Stimulated activated CD4-positive, alpha-beta T cell treated with anti-CD3 and anti-CD28 coated beads, Interleukin-1b, Interleukin-23, amount 100 ng/mL, for 24 hours (primary cell): ENCODE measurements at places on chromosomes 1 and 21.

DNA sequence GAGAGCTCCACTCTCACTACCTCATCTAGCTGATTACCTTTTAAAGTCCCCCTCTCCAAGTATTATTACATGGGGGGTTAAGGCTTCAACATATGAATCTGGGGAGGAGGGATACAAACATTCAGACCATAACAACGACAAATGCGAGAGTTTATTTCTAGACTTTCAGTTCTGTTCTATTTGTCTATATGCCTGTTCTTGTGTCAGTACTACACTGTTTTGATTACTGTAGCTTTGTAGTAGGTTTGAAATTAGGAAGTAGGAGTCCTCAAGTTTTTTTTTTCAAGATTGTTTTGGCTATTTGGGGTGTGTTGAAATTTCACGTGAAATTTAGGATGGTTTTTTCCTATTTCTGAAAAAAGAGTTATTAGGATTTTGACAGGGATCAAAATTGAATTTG is 16.3 kb downstream of the ZMYM4 start:
- DNase-seq = no peak

- DNase-seq = no peak
These were observed 147.0 kb upstream of the COA6 start for GRCh38 chr1:234226113-234226818.

DNA sequence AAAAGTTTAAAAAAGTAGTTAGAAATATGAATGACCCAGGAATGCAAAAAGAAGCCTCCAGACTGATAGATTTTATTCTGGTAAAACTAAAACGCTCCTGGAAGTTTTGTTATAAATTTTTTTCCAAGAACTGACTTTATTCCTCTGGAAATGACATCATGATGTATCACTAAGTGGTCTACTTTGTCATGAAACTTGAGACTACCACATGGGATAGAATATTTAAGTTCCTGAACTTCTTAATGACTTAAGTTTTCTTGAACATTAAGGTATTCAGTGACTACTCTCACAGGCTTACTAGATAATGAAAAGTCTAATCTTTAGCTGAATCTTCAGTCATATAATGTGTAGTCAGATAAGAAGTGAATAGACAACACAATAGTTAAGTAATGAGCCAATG is 842.2 kb downstream of the USP25 start:
- no peak for DNase-seq

DNA sequence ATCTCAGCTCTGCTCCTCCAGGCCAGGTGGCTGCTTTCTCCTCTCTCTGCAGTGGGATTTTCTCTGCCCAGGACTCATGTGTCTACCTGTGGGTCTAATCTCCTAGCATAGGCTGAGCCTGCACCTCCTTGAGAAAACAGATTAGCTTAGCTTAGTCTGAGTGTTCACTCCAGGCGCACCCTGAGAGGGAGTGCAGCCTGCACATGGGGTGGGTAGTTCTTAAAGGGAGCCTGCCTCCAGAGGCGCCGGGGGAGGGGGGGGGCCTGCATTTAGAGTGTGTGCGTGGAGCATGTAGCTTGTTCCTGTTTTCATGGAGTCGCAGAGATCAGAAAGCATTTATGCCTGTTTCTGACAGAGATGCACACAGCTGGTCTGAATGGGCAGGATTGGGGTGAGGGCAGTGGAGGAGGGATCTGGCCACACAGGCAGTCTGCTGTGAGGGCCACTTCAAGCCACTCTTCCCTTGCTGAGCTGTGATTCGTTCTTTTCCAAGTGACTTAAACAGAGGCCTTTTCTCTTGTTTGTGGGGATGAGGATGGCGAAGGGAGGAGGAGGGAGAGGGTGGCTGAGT is 45.2 kb downstream of the GALNT2 start:
- DNase-seq = no peak

DNA sequence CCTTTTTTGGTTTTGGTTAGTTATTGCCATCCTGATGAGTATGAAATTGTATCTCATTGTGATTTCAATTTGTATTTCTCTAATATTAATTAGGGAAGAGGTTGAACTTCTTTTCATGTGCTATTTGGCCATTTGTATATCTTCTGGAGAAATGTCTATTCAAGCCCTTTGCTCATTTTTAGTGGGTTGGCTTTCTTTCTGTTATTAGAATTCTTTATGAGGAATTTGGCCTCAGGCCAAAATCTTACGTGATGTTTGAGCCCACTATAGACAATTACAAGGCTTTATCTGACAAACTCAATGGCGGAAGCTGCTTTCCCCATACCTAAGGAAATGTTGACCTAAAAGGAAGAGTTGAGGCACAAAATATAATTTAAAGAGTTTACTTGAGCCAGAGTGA is 32.9 kb downstream of the IVNS1ABP start:
- no peak for DNase-seq

GRCh38 chr1:234871710-234872271 is 256.8 kb downstream of the TOMM20 start:
- DNase-seq = no peak

DNA sequence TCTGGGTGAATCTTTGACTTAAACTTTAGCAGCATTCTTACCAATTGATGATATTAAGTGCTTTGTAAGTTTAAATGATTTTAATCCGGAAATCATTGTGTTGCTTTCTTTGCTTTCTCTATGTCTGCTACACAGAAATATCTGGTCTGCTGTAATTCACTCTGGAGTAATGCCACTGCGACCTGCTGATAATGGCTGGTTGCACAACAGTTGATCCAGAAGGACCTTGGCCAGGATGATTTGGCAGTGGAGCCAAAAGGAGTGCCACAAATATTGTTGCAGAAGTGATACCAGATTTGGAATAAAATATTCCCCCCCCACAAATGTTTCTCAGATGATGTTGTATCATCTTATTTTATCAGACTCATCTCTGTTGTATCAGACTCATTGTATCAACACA is 2063.9 kb downstream of the MRPL39 start:
- no peak for DNase-seq
